ENCODE measurements at places on chromosomes 1 and 21.

DNA sequence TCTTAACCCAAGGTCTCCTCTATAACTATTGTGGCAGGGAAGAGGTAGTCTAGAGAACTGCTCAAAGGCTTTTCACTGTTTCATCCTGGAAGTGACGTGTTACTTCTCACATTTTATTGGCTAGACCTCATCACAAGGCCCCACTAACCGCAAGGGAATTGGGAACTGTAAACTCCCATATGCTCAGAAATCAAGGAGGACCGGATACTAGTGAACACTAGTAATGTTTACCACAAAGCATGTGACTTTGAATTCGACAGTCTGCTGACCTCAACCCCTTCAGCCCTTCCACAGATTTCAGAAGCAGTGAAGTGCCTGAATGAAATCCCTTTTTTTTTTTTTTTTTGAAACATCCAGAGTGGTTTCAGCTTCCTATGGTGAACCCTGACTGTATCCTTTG lies 3.4 kb upstream of the EEIG2 start:
- no peak overlapping the region for H3K4me3 ChIP-seq
- H3K27me3 ChIP-seq, result peaks cover 3% of the 10 kb centered on the region
- DNase-seq, result no peak
- H3K4me1 ChIP-seq, result no peaks in the 10 kb centered on the region
- H3K27ac ChIP-seq, result no peak overlapping the region
- no peaks in the 10 kb centered on the region for H3K36me3 ChIP-seq

DNA sequence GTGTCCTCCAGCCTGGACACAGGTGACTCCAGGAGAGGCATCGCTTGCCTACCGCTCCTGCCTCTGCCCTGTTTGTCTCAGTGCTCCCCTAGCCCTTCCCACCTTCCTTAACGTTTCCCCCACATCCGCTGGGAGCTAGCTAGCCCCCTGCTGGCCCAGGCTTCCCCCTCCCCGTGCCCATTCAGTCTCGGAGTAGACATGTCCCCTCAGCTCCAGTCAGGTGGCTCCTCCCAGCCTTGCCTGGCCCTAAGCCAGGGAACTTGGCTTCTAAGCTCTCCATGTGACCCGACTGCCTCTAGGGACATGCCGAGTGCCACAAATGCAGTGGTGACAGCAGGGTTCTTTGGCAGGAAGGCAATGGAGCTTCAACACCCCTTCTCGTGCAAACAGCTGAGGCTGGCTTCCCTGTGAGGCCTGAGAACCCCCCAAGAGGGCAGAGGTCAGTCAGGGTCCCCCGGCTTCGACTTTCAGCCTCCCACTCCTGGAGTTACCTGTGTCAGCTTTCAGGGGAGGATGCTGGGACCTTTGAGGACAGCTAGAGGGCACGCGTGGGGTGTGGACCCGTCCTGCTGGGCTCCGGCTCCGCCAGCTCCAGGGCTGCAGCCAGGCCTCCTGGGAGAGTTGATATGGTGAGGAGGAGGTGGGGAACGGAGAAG lies 16.2 kb downstream of the DRAXIN start:
- H3K36me3 ChIP-seq, result no peaks in the 10 kb centered on the region
- H3K4me1 ChIP-seq, result no peaks in the 10 kb centered on the region
- DNase-seq, result no peak
- H3K27me3 ChIP-seq, result peaks cover 34% of the 10 kb centered on the region

DNA sequence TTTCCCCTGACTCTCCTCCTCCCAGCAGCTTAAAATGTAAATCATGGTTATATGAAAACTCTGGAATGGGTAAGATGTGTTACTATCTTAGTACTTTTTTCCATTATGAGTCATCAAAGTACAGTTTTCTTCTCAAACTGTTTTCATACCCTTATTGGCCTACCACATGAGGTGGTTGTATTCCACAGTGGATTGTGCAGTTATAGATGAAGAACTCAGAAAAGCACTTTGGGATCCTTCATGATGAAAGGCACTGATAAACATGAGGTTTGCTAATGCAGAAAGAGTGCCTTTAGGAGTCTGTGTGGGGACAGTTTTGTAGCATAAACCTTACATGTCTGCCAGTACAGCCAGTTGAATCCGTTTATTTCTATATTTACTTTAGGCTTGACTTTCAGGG lies 32.0 kb upstream of the MYOCOS start:
- H3K4me3 ChIP-seq, result no peak overlapping the region
- peaks cover 9% of the 10 kb centered on the region for H3K4me1 ChIP-seq
- DNase-seq, result peak; percentile 80

- no peaks in the 10 kb centered on the region for H3K4me1 ChIP-seq
- H3K4me3 ChIP-seq, result no peak overlapping the region
- no peak for DNase-seq
- H3K27ac ChIP-seq, result no peak overlapping the region
Observed at GRCh38 chr1:34671887-34672286, 83.0 kb upstream of the GJB5 start.

DNA sequence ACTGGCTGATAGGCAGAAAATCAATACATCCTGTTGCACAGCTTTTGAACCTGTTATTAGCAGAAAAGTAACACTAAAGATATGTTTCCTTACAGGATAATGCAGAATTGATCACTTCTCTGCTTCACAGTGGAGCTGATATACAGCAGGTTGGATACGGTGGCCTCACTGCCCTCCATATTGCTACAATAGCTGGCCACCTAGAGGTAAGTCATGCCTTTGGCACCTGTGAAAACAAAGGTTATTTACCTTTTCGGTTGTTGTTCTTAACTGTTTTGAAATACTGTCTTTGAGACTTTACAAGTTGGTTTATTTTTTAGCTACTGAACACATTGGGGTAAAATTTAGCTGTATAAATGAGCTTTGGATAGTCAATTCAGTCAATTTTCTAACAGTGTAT lies 36.3 kb downstream of the TNNI3K start:
- no peaks in the 10 kb centered on the region for H3K27me3 ChIP-seq
- no peaks in the 10 kb centered on the region for H3K36me3 ChIP-seq
- no peak for DNase-seq
- no peaks in the 10 kb centered on the region for H3K4me1 ChIP-seq
- no peak overlapping the region for H3K27ac ChIP-seq

DNA sequence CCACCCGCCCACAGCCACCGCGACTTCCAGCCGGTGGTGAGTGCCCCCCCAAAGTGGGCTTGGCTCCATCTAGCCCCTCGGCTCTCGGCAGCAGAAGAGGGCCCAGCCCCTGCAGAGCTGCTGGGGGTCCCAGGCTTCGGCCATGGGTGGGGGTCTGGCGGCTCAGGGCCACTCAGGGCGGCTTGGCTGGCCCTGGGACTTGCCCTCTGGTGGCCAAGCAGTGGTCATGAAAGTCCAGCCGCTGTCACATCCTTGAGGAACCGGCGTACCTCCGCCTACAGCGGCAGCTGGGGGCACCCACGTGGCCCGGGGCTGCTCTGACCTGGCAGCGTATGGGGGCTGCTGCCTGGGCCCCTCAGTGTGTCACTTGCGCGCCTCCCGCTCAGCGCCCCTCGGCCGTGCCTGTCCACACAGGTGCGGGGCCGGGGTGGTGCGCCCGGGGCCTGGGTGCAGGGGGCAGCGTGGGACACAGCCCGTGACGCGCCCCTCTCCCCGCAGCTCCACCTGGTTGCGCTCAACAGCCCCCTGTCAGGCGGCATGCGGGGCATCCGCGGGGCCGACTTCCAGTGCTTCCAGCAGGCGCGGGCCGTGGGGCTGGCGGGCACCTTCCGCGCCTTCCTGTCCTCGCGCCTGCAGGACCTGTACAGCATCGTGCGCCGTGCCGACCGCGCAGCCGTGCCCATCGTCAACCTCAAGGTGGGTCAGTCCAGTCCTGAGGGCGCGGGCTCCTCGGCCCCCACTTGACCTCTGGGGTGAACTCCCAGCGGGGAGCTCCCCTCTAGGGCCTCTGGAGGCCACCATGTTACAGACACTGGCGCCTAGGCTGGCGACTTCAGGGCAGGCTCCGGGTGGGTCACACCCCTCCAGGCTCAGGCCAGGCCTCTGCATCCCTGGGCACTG lies 32.4 kb downstream of the SLC19A1 start:
- H3K27ac ChIP-seq, result no peak overlapping the region
- H3K36me3 ChIP-seq, result peaks cover 60% of the 10 kb centered on the region
- no peaks in the 10 kb centered on the region for H3K4me1 ChIP-seq
- no peak overlapping the region for H3K4me3 ChIP-seq

- H3K27ac ChIP-seq, result no peak overlapping the region
- H3K4me1 ChIP-seq, result no peaks in the 10 kb centered on the region
- H3K36me3 ChIP-seq, result no peaks in the 10 kb centered on the region
- DNase-seq, result no peak
- no peak overlapping the region for H3K4me3 ChIP-seq
- H3K27me3 ChIP-seq, result no peaks in the 10 kb centered on the region
Observed at GRCh38 chr1:75861831-75862230, 65.1 kb downstream of the MSH4 start.

DNA sequence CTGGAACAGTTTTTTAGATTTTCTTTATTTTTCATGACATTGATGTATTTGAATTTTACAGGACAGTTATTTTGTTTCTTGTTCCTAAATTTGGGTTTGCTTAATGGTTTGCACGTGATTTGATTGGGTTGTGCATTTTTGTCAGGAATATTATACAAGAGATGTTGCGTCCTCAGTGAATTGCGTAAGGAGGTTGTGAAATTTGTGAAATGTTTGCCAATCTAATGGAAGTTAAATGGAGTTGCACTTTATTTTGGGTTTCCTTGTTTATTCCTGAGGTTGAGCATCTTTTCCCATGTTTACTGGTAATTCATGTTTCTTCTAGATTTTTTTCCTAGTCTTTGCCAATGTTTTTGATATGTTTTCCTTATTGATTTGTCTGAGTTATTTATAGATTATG lies 19.9 kb downstream of the ZNF648 start:
- no peaks in the 10 kb centered on the region for H3K36me3 ChIP-seq
- H3K4me1 ChIP-seq, result no peaks in the 10 kb centered on the region
- no peak for DNase-seq
- no peaks in the 10 kb centered on the region for H3K27me3 ChIP-seq
- H3K4me3 ChIP-seq, result no peak overlapping the region

DNA sequence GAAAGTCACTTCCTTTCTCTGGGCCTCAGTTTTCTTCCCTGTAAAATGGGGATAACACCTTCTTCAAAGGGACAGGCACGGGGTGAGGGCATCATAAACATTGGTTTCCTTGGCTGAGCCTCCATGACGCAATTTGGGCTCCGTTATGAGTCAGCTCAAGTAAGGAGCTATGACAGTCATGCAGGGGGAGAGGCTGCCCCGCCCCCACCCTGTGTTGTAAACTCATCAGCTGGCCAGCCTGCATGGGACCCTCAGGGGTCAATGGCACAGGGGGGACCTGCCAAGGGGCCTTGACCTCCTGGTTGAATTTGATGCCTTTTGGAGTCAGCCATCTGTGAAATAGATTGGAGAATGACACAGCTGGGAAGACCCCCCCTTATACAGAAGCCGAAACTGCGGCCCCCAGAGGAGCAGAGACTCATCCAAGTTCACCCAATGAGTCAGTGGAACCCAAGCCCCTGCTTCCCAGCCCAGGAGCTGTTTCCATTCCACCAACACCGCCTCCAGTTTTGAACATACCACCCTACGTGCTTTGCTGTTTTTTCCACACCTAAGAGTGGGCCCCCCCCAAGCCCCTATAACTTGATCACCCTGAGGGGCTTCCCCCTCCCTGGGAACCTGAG lies 36.8 kb upstream of the RUNX3 start:
- H3K36me3 ChIP-seq, result no peaks in the 10 kb centered on the region
- no peak overlapping the region for H3K4me3 ChIP-seq
- peak; percentile 93 for DNase-seq
- peaks cover 15% of the 10 kb centered on the region for H3K4me1 ChIP-seq
- no peak overlapping the region for H3K27ac ChIP-seq

- H3K36me3 ChIP-seq, result peaks cover 14% of the 10 kb centered on the region
- no peaks in the 10 kb centered on the region for H3K4me1 ChIP-seq
- peak; percentile 87 for DNase-seq
- H3K4me3 ChIP-seq, result no peak overlapping the region
Observed at GRCh38 chr1:38834937-38835827, 24.4 kb downstream of the RRAGC start.

DNA sequence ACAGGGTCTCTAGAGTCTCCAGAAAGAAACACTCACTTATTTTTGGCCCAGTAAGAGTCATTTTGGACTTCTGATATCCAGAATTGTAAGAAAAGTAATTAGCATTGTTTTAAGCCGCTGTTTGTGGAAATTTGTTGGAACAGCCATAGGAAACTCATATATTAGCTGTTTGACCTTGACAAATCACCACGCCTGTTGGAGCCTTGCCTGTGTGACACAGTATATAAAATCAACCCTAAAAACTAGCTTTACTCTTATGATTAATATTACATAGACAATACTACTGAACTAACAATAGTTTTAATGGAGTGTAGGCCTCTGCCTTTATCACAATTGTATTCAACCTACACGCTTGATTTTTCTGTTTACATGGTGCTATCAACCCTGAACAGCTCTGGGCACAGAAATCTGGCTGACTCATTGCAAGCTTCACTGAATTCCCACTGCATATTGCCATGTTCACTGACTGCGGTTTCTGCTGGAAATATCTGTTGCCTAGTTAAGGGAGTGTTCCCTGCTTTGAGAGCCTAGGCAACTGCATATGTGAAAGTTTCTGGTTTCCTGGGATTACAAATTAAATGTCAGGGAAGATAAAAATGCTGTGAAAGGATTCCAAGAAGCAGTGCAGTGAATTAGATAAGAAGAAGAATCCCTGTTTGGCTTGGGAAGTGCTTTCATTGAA lies 419.5 kb upstream of the DEPDC1 start:
- no peaks in the 10 kb centered on the region for H3K27me3 ChIP-seq
- no peak overlapping the region for H3K4me3 ChIP-seq
- H3K36me3 ChIP-seq, result no peaks in the 10 kb centered on the region
- no peak overlapping the region for H3K27ac ChIP-seq

DNA sequence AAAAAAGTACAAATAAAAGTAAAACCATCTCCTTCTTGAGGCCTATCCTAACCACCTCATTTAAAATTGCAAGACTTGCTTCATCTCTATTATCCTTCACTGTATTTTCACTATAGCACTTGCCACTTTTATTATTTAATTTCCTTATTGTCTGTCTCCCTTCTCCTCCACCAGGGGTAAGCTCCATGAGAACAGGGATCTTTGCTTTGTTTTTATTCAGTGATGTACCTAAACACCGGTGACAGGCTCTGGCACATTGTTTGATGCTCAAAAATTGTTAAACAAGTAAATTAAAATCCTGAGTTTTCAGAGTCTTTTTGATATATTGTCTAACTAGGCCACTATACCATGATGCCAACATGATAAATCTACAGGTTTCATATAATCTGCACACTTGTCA lies 17.2 kb upstream of the SPEN start:
- no peaks in the 10 kb centered on the region for H3K36me3 ChIP-seq
- H3K4me1 ChIP-seq, result peaks cover 2% of the 10 kb centered on the region
- H3K27ac ChIP-seq, result no peak overlapping the region
- no peak for DNase-seq
